ENCODE measurements at places on chromosomes 12 and 14. TPM values are rescaled to one million over a fixed set of nuclear protein-coding genes. Genes with fewer than 3 reads are reported as not detected.

DNA sequence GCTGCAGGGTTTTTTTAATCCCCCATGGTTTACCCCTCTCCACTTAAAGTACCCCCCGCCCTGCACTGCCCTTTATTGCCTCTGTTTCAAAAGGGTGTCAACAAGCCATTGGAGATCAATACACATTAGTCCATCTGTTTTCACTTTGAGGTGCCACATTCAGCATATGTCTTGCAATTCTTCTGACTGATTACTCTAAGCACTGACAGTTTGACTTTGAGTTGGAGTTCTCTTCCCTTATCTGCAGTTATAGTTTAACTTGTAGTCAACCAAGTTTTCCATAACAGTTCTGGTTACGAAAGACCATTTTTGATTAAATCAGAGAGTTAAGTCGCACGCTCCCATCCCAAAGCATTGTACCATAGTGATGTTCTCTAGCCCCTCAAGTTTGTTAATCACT, 260.8 kb upstream of the TBX3 start:
- no peak for DNase-seq

GRCh38 chr12:80195074-80195726, 95.9 kb downstream of the OTOGL start:
- DNase-seq, result peak; percentile 62

The PROX2 gene
- total RNA-seq, result not detected

The LMNTD1 gene
- total RNA-seq, result 0.26 TPM

The TMEM253 gene
- 0.21 TPM for total RNA-seq
